ENCODE measurements at places on chromosomes 5 and 9.

- peak; percentile 31 for DNase-seq
These were observed 46.2 kb downstream of the PCA3 start for GRCh38 chr9:76810377-76810957.

DNA sequence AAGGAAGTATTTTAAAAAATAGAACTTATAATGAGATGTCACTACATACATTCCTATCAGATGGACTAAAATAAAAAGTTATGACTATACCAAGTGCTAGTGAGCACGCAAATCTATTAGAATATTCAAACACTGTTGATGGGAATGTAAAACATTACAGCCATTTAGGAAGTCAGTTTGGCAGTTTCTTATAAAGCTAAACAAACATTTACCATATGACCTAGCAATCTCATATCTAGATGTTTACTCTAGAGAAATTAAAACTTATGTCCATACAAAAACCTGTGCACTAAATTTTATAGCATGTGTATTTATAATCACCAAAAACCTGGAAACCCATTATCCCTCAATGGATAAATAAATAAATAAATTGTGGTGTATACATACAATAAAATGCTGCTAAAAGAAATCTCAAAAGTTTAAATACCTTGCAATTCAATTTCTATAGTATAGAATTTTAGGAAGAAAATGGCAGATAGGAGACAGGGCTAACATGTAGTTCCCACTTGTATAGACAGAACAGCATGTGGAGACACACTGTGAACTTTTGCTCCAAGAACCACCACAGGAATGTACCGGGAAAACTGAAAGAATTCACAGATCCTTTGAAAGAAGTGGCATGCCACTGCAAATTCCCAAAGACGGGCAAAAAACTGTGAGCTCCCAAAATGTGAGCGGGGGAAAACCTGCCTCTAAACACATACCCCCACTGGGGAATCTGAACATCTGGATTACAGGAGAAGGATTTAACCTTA is 174.6 kb upstream of the SPEF2 start:
- no peak for DNase-seq

DNA sequence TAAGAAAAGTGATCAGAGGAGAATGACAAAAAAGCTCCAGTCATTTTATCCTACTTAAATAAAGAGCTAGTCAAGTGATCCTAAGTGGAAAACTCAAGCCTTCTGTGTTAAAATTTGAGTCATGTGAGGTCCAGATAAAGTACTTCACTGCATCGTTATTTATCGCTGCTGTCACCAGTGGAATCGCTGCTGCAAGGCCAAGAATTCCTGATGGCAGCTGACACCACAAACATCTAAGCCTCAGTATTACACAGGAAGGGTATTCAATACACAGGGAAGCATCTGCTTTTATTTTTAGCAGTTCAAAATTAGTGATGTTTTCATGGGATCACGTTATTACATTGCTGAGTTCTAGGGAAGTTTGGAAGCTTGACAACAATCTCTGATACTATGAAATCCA is 190.3 kb downstream of the GOLPH3 start:
- DNase-seq, result peak; percentile 62

DNA sequence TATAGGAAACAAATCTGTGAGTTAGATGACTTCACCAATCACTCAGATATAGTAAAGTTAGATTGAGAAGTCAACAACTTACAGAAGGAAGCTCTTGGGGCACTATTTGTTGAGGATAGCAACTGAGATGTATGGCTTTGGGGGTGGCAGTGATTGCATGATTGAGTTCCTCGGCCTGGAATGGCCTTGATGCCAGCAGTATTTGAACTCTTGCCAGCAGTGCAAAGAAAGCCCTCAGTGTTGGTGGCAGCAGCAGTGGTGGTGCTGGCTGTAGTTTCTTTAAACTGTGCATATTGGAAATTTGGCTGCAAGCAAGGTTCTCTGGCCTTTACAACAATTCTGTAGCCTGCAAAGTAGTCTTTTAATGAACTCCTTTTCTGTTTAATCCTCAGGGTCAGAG is 41.4 kb upstream of the PJA2 start:
- no peak for DNase-seq

DNA sequence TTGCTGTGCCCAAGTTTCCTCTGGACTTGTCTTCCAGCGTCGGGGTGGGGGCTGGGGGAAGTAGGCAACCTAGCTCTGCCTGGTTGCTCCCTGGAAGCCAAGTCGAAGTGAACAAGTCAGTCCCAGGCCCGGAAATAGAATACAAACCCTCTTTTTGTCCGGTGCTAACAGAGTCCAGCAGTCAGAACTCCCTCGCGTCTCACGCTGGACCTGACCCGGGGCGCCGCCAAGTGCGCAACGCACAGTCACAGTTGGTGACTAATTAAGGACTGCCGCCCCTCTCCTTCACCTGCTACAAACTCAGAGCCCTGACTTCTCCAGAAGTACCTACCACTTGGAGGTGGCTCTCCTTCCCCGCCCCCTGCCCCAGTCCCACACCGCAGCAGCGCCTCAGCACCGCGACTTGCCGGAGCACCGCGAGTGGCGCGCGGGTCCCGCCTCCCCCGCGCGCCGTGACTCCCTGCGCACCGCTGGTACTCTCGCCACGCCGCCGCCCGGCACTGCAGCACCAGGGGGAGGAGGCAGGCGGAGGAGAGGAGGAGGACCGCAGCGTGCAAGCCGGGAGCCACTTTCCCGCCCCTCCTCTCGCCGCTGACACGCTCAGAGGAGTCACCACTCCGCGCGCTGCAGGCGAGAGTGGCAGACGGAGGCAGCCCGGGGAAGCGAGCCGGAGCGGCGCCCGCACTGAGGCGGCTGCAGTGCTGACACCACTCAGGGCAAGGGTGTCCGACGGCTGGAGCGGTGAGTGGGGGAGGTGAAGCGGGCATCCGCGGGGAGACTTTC is at the start of gene SV2C:
Gene SV2C (plus strand): TSS at position 612 of the 783 bp plus-strand sequence. CDS start 48,368 bp downstream, outside the sequence.
- DNase-seq, result no peak

DNA sequence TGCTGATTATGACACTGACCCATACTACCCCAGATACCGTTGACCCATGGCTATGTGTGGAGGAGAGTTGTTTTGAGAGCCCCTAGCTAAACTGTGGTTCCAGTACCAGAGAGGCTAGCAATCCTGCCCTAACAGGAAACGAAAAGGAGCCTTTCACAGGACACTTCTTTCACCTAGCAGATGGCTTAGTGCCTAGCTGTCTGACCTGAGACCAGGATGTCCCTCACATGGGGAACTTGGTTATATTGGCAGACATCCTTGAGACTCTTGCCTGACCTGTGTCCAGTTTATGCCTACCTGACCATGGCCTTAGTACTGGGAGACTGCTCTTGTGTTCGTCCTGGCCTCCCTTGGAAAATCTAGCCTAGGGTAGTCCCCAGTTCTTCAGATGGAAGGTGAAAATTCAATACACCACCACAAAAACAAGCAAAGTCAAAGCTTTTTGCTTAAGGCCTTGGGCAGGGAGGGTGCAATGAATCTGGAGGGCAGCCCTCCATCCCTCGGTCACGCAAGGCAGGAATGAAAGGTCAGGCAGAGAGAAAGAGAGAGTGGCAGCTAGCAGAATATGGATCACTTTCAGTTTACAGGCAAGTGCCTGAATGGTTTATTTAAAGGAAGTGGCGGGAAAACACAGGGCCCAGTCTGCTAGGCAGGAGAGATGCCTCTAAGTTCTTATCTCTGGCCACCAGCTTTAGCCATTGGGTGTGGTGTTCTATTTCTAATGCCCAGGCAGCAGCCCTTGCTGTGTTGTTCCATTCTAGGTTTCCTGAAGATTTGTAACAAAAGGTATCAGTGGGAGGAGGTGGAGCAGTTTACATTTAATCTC is 16.4 kb upstream of the ZNF474 start:
- DNase-seq, result no peak

GRCh38 chr9:84567805-84568204 is 101.7 kb upstream of the NTRK2 start:
- DNase-seq, result no peak

DNA sequence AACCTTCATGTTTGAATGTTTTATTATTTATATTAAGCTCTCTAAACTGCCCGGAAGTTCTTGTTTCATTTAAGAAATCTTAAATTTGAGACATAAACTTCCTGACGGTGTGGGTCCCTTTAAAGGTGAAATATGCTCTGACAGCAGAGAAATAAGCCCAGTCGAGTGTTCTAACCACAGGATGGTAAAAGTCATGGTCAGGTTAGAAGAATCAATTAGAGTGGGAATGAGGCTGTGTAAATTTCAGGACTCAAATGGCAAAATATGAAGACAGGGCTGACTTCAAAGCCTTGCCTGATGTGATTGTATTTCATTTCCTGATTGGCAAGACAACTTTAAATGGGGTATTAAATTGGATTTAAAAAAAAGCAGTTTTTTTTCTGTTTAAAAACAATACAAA is 432.9 kb upstream of the BRINP1 start:
- DNase-seq, result no peak

DNA sequence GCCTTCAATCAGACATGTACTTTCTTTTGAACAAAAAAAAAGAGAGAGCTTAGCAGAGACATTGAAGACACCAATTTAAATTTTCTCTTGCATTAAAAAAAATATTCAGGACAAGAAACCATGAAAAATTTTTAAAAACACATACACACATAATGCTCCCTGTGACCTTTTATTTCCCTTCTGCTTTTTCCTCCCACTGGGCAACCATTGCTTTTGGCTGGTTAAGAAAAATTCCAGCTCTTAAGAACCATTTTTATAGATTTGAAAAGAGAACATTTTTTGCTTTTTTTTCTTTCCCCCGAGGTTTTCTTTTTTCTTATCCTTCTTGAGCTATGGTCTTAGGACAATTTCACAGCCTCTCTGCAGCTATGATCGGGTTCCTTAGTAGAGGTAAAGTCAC is 6.1 kb upstream of the HMHB1 start:
- DNase-seq, result no peak

GRCh38 chr5:176661676-176662075 is 14.4 kb downstream of the TSPAN17 start:
- no peak for DNase-seq

DNA sequence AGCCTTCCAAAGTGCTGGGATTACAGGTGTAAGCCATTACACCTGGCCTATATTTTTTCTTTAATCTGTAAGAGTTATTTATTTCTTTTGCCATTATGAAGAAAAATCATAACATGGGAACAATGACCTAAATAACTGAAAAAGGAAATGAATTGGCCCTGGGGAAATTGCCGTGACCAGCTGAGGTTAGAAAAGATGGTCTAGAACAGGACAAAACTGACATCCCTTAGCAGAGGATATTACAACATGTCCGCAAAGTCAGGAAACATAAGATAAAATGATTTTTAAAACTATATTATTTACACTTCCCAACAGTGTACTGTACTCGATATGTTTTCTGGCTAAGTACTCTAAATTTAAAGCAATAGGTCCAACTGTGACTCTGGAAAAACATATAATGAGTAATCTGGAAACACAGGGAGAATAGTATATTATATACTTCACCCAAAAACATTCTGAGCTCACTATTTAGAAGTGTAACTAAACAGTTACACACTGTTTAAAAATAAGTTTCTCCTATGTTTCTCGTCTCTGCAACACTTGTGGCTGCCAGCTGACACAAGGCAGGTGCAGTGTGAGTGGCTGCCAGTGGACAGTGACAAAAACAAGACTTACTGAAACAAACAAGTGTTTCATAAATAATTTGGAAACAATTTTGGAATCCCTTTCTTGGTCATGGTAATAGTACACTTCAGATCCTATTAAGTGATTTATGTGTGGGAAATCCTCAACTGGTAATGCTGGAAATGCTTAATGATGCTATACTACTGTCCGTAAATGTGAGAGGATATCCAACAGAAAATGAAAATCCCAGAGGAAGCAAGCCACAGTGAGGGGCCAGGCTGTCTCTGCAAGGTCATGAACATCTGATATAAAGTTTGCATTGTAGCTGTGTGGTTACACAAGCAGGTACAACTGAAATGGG is 69.1 kb downstream of the C9orf85 start:
- DNase-seq, result no peak

GRCh38 chr9:110728058-110728457 is 59.5 kb downstream of the MUSK start:
- DNase-seq, result no peak

GRCh38 chr9:111828193-111828592 is 33.5 kb upstream of the SHOC1 start:
- no peak for DNase-seq

DNA sequence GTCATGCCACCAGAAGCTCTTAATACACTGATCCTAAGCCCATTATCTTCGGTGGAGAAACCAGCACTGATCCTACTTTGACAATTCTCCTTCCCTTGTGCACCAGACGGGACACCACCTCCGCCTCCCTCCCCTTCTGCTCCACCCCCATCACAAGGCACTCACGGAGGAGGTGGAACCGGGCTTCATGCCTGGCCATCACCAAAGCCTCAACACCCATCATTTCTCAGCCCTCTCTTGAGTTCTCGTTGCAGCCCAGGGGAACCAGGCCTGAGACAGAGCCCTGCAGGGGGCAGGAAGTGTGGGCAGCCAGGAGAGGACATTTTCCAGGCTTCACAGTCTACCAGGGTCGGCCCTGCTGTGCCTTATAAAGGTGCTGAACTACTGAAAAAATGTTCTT is 160.5 kb downstream of the GOLPH3 start:
- no peak for DNase-seq

GRCh38 chr9:19481971-19482404 is 73.2 kb downstream of the ACER2 start:
- DNase-seq, result no peak

DNA sequence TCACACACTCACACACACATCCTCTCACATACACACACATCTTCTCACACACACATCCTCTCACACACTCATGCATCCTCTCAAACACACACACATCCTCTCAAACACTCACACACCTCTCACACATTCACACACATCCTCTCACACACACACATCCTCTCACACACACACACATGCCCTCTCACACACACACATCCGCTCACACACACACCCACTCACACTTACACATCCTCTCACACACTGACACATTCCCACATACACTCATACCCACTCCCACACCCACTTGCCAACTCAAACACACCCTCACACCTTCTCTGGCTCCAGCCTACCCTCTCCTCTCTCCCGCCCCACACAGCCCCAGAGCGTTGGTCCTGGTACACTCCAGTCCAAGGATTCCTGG is 127.9 kb upstream of the SLC30A5 start:
- DNase-seq, result no peak

DNA sequence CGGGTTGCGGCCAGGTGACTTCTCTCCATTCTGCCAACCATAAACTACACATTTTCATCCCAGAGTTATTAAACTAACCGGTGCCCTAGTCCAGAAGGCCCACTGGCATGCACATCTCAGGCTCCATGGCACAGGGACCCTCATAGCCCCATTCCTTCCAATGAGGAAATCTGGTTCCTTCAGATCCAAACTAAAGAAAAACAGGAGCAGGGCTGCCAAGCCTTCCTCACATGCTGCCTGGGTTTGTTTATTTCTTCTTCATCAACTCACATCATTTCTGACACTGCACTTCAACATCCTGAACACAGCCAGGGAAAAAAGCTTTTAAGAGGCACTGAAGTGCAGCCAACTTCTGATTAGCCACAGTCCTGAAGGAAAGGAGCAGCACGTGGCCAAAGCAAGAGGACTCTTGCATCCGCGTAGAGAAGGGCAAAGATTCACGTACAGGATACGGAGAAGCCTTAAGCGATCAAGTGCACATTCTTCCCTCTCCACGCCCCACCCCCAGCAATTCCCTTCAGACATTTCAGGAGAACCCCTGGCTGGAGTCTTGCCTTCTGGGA is 22.5 kb downstream of the LHFPL2 start:
- DNase-seq, result no peak
